ENCODE measurements at places on chromosomes 13 and 19.
A peak's percentile ranks its signal among the peaks of the same experiment; 100 is the strongest.

DNA sequence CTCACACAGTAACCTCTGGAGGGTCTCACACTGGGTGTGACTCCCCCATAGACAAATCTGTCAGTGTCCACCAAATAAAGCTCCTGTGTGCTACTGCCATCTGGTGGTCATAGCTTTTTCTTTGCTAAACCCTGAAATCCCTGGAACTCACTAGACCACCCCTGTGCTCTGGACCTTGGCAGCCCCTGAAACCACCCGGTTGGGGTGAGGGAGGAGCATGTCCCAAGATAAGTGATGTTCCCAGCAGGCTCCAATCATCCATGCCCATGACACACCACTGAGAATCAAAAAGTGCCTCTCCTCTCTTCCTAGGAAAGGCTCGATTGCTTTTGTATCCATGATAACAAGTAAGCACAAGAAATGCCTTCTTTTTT is 6.5 kb upstream of the HSD17B14 start:
- no peak for DNase-seq

DNA sequence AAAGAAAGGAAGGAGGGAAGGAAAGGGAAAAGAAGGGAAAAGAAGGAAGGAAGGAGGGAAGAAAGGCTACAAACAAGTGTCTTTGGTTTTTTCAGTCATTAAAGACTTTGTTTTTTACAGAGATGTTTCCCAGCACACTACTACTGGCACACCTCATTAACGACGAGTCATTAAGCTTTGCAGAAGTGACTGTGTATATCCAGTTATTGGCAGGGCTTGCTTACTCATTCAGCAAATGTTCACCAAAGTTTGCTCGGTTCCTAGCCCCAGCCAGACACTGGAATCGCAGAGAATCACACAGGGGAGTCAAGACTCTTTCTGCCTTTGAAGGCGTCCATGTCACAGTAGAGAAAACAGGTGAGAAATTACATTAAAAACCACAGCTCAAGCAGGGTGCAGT is 4.3 kb downstream of the NLRP12 start:
- no peak for DNase-seq

GRCh38 chr19:42601811-42602443 is 7.2 kb upstream of the CEACAM8 start:
- DNase-seq = peak; percentile 7

DNA sequence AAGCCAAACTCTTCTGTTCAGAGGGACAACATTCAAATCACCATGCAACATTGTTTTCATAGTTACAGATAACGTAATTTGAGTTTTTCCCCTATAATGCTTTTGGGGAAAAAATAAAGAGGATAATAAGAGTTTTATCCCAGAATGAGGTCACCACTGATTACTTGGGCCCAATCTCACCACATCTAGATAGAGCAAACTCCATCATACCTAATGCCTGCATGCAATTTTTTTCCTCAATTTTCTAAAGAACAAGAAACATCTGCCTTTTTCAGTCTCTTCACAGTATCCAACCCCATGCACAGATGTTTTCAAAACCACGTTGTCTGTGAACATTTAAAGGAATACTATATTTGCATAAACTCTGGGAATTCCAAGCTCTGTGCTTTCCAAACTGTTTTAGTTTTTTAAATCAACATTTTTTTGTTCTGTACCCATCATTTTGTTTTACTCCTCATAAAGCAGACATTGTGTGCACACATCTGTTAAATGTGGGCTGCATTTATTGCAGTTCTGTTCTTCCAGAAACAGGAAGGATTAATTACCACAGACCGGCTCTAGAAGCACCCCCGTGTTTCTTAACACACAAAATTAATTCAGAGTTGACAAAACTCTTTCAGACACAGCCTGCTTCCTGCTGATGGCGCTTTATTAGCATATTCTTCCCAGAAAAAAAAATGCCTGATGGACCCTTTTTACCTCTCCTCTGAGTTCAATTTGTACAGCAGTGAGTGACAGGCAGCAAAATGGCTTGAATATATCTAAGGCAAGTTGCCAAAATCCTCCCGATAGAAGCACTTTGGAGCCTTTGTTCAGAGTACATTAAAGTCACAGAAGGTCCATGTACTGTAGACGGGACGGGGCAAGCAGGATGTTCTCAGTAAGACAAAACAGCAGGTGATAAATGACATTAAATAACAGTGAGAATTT is 1171.9 kb downstream of the EFNB2 start:
- no peak for DNase-seq

GRCh38 chr19:2041433-2041682 is 9.7 kb downstream of the MKNK2 start:
- no peak for DNase-seq

GRCh38 chr13:61774903-61775302 is 359.3 kb upstream of the PCDH20 start:
- DNase-seq = no peak

DNA sequence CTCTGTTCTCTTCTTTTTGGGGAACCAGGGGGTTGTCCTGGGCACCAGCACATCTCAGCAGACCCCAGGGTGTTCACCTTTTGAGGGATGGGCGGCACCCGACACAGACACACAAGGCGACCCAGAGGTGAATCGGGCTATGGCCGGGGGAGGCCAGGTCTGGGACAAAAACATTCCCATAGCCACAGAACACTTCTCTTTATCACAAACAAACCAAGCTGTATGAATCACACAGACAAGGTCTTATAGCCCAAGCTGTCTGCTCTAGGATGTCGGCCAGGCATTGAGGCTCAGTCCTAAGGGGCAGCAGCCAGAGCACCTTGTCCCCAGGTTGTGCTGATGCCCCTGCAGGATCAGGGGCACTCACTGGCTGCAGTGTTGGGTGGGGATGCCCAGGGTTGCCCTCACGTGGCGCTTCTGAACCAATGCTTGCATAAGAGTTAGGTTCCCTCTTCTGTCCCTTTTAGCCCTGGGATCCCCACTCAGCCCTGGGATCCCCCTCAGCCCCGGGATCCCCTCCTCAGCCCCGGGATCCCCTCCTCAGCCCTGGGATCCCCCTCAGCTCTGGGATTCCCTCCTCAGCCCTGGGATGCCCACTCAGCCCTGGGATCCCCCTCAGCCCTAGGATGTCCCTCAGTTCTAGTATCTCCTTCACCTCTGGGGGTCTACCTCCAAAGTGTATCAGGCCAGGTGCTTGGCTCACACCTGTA is 26.9 kb downstream of the MAU2 start:
- DNase-seq = no peak

- no peak for DNase-seq
These were observed 36.9 kb upstream of the TUBGCP3 start for GRCh38 chr13:112624602-112625430.

GRCh38 chr13:98385606-98386005 is 191.3 kb downstream of the STK24 start:
- no peak for DNase-seq

GRCh38 chr13:42086582-42086981 is 38.1 kb downstream of the DGKH start:
- no peak for DNase-seq

GRCh38 chr19:4267101-4267900 is 11.8 kb upstream of the SHD start:
- peak; percentile 70 for DNase-seq

All from stimulated activated CD4-positive, alpha-beta T cell treated with anti-CD3 and anti-CD28 coated beads, Interleukin-4, amount 100 ng/mL, for 1 hour (primary cell).